Hematopoietic multipotent progenitor cell (in vitro differentiated cells): ENCODE measurements at places on chromosomes 3 and 15. TPM values are rescaled to one million over a fixed set of nuclear protein-coding genes. Genes with fewer than 3 reads are reported as not detected.

Gene FEZF2
- total RNA-seq, result not detected

DNA sequence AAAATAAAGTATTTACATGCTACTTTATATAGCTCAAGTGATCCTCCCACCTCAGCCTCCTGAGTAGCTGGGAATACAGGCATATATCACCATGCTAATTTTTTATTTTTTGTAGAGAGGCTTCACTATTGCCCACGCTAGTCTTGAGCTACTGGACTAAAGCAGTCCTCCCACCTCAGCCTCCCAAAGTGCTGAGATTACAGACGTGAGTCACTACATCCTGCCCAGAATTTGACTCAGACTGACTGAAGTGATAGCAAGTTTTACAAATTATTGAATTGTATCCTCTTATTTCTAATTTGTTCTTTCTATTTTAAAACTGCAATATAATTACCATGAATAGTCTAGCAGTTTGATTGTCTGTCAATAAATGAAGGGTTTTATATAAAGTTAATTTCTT lies 210.3 kb upstream of the CGNL1 start:
- DNase-seq, result no peak

GRCh38 chr3:97575742-97576141 lies 188.8 kb upstream of the ARL6 start:
- no peak for DNase-seq

GRCh38 chr3:100769693-100770092 lies 60.4 kb downstream of the TFG start:
- no peak for DNase-seq

DNA sequence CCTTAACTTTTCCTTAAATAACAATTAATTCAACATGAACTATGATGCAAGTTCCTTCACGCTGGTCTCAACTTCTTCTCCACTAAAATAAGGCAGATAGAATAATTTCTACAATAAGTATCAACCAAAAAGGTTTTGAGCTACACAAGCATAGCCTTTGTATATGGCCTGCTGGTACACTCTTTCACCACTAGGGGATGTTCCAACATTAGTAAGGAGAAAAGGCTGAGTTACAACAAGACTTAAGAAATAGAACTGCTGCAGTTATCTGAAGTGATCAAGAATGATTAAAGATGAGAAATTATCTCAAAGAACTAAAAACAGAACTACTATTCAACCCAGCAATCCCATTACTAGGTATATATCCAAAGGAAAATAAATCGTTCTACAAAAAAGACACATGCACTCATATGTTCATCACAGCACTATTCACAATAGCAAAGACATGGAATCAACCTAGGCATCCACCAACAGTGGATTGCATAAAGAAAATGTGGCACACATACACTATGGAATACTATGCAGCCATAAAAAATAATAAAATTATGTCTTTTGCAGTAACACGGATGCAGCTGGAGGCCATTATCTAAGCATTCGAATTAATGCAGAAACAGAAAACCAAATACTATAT lies 14.4 kb downstream of the ATP13A3 start:
- DNase-seq, result no peak
